CD4-positive, alpha-beta T cell treated with Interleukin-15 for 4 hours (primary cell): ENCODE measurements at places on chromosomes 1 and 21.
A peak's percentile ranks its signal among the peaks of the same experiment; 100 is the strongest.

- DNase-seq = no peak
Measured at GRCh38 chr1:207071426-207071825, 17.2 kb upstream of the C4BPB start.

DNA sequence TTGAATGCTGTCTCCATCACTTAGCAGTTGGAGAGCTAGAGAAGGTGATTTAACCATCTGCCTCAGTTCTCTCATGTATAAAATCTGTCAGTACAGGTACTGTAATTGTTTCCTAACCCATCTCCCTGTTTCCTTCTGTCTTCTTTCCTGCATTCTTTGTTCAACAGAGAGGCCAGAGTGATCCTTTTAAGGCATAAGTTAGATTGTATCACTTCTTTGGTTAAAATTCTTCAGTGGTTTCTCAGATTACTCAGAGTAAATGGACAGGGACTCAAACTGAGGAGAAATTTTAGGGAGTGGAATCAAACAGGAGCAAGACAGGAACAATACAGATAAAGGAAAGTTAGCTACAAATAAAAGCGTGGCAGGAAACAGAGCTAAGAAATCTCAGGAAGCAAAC lies 45.2 kb upstream of the SSX2IP start:
- DNase-seq = no peak

DNA sequence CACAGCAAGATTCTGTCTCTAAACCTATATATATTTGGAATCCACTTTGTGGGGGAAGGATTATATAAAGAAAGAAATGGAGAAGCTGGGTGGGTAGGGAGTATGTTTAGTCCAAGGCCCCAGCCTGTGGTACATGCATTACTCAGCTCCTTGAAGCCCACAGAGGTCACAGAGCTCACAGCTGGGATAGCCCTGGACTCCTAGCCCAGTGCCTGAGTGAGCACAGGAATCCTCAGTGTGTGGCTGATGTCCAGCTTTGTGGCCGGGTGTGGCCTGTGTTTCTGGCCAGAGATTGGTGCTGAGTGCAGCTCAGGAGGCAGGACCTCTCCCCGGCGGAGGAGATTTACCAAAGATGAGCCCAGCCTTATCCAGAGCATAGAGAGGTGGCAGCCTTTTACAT lies 7.6 kb downstream of the CAPN9 start:
- DNase-seq = no peak

GRCh38 chr1:117094841-117095604 lies 26.5 kb downstream of the TRIM45 start:
- DNase-seq = no peak

GRCh38 chr1:84077476-84078107 lies 66.5 kb upstream of the PRKACB start:
- peak; percentile 67 for DNase-seq

GRCh38 chr1:1040004-1040991 lies 20.4 kb downstream of the AGRN start:
- DNase-seq = peak; percentile 70
